SHP77 treated with DMSO at 0.1 percent for 48 hours (cell line): ENCODE measurements at places on chromosomes 6 and 20.

DNA sequence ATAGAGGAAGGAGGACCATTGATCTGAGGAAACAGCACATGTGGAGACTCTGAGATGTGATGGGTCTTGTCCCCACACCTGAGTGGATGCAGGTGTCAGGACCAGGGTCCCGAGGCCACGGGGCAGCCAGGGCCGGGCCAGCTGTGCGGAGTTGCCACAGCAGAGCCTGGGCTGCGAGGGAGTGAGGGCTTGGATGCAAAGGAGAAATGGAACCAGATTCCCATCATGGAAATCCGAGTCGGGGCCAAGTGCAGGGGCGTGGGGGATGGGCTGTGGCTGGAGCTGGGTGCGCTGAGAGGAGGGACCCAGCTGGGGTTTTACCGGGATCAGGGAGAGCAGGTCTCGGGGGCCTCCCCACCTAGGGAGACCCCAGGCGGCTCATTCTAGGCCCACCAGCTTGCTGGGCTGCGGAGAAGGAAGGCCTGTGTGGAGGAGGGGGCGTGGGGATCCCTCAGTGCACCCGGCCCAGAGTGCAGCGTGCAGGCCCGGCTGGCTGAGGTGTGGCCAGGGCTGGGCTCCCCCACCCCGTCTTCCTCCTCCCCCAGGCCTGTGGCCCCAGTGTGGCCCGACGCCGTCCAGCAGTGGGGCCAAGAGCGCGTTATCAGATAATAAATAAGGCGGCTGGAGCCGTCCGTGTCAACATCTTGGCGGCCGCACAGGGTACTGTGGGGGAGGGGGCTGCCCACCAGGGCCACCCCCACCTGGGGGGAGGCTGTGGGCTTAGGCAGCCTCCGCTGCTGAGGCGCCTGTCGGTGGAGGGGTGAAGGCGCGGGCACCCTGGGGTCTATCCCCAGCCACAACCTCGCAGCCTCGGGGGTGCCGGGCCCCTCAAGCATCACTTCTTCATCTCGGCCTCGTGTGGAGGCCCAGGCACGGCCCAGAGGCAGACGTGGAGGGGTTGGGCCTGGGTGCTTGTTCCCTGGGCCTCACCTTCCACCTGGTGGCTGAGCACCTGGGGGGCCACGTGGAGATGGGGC lies 17.2 kb downstream of the GATA5 start:
- no peak for DNase-seq

DNA sequence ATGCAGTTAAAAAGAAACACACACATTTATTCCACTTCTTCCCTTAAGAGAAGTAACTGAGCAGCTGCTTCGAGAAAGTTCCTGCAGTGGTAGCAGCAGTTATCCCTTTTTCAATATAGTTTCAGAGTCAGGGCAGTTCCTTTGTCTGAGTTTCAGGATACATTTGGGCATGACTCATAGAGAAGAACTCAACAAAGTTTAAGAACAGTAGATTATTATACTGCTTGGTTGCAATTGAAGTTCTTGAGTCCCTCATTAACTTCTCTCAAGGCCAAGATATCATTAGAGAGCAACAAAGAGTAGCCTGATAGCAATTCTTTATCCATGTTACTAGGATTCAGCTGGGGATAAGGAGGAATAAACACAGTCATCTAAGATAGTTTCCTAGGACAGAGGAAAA lies 54.4 kb downstream of the TPD52L1 start:
- DNase-seq = no peak

DNA sequence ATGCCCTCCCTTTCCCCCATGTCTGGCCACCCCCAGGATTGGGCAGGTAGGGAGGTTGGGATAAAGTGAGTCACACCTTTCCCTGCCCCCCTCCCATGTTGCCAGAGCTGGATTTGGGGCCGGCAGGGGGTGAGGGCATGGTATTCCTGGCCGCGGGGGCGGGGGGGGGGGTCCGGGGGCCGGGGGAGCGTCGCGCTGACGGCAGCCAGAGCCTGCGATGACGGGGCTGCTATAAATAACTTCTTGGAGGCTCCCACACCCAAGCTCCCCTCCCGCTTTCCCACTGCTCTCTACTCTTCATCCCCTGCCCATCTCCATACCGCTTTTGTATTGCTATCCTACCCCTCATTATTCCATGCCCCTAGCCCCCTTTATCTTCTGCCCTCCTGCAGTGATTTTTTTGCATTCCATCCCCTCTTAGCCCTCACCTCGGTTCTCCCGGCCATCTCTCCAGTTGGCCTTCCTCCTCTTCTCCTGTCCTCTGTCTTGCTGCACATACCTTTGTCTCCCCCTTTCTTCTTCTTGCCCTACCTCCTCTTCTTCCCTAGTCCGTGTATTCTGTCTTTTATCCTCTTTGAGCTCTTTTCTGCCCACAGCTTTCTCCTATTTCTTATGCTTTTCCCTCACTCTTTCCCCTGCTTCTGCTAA lies 13.8 kb downstream of the SYNGAP1 start:
- no peak for DNase-seq

DNA sequence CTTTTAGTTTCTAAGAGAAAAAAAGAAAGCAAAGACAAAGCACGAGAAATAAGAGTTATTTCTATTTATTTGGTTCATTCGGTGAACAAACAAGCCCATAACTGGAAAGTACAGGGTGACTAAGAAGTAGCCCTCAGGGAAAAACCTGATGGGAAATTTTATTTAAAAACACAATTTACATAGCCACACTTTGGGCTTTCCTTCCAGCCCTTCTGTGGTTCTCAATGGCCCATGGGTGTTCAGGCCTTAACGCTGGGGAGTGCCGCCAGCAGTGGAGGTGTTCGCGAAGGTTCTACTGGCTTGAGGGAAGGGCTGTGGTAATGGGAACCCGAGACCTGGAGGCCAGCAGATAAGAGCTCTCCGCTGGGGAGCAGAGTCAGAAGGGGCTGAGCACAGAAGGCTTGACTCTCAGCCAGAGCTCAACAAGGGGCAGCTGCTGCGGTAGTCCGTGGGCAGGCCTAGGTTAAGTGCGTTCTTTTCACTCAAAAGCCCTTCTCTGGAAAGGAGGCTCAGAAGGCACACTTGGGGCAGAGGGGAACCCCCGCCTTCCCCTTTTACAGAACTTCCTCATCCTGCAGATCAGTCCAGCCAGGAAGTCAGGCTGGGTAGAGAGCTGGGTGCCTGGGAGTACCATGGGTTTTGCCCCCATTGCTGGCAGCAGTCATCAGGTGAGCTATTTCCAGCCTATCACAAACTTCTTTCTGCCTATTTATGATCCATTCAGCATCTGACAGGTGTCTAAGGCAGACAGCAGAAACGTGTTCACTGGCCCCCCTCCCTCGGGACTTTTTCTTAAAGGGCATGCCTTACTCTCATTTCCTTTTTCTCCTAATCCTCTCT lies 8.8 kb upstream of the CD83 start:
- no peak for DNase-seq

GRCh38 chr6:33632558-33633039 lies 11.5 kb downstream of the ITPR3 start:
- DNase-seq = no peak

DNA sequence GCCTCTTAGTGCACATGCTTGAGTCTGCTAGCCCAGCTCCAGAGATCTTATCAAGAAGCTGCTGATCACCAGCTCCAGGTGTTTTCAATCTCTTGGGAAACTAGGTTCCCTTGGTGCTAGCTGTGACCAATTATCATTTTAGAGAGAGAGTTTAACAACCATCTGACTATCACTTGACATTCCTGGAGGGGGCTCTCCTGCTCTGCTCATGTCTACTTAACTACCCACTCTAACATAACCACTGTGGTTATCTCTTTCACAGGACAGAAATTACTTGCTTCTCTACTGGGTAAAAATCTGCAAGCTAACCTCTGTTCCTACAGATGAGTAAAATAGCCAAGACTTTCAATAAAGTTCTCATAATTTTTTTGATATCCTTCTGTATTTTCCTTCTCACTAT lies 823.4 kb upstream of the GJE1 start:
- peak; percentile 26 for DNase-seq

DNA sequence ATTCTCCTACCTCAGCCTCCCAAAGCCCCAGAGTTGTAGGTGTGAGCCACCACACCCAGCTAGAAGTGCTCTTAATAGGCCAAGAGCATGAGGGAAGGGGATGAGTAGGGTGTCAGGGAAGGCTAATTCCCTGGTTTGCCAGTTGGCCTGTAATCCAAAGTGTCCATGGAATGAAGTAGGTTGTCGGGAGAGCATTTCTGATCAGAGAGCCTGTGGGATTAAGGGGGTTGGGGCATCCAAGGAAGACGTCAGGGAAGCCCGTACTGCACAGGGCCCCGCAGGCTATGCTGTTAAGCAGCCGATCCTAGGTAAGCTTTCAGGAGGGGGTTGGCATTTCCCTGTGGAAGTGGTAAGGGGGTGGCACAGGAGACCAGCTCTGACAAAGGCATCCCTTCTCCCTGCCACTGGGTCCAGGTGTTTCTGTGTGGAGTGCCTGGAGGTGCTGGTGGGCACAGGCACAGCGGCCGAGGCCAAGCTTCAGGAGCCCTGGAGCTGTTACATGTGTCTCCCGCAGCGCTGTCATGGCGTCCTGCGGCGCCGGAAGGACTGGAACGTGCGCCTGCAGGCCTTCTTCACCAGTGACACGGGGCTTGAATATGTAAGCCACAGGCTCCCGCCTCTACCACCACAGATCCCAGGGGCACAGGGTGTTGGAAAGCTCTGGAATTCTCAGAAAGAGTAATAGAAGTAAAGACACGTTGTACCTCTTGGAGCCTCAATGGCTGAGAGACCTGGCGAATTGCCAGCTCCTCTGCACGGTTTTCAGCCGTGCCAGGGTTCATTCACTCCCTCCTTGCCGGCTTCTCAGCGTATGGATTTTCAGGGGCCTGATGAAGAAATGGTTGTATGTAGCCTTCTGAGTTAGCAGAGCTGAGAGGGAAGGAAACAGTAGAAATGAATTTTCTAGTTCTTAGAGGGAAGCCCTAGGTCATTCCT lies 21.4 kb upstream of the MAPRE1 start:
- no peak for DNase-seq

- DNase-seq = no peak
These were observed 223.9 kb upstream of the THEMIS start for GRCh38 chr6:128124713-128125112.

GRCh38 chr6:166572370-166573261 lies 13.9 kb downstream of the RAMACL start:
- peak; percentile 82 for DNase-seq
